ENCODE measurements at places on chromosomes 4 and X.

- no peak for DNase-seq
These were observed 917.0 kb upstream of the LCORL start for GRCh38 chr4:18938343-18939099.

GRCh38 chr4:6332042-6332668 is 62.5 kb downstream of the WFS1 start:
- DNase-seq = no peak

DNA sequence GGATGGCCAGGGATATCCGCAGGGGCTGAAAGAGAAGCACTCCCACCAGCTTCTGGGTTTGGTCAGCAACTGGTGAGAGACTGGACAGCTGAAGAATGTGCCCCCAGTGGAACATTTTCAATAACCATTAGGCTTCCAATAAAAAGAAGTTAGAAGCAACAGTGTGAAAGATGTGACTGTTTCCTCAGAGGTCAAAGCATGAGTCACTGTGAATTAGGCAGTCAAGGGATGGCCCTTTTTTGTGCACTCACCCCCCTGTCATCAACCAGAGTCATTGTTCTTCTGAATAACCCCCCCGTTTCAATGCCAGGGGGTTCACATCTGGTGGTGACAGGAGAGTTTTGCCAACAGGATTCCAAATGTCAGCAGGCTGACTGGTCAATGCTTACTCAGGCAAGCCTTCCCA is 74.6 kb upstream of the SH3RF1 start:
- peak; percentile 1 for DNase-seq

- DNase-seq = no peak
These were observed 122.5 kb upstream of the VCX start for GRCh38 chrX:7720519-7720918.

DNA sequence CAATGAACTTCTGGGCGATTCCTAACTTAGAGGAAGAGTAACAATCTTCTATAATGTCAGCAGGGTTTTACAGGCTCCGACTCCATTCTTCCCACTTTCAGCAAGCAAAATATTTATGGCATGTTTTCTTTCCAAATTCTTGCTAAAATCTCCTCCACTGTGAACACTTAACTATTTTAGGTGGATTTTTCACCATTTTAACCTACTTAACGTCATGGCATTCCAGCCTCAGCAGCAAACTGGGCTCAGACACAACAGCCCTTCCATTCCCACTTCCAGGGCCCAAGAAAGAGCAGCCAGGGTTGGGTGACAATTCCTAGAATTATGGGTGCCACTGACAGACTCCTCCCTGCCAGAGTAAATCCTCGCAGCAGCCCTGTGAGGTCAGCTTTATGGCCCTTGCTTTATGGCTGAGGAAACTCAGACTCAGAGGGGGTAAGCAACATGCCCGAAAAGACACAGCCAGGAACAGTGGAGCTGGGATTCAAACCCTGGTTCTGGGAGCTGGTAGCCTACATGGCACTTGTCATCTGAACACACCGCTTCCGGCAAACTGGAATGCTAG is 112.8 kb upstream of the MAP3K15 start:
- no peak for DNase-seq

DNA sequence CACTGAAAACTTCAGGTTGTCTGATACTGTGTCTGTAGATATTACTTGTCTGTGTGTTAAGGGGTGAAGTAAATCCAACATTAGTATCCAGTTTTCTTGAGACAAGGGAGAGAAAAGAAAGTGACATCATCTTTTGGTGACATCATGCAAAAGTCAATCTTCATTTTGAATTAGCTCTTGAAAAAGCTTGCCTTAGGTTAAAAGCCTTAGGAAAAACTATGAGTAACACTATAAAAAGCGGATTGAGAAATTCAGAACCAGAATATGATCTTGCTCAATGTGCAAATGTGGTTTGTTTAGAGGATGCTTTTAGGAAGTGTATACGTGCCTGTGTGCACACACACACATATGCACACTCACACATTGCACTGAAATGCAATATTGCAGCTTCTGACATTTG is 345.8 kb upstream of the CASK start:
- DNase-seq = no peak

GRCh38 chr4:90786602-90787001 is 659.4 kb downstream of the CCSER1 start:
- no peak for DNase-seq

DNA sequence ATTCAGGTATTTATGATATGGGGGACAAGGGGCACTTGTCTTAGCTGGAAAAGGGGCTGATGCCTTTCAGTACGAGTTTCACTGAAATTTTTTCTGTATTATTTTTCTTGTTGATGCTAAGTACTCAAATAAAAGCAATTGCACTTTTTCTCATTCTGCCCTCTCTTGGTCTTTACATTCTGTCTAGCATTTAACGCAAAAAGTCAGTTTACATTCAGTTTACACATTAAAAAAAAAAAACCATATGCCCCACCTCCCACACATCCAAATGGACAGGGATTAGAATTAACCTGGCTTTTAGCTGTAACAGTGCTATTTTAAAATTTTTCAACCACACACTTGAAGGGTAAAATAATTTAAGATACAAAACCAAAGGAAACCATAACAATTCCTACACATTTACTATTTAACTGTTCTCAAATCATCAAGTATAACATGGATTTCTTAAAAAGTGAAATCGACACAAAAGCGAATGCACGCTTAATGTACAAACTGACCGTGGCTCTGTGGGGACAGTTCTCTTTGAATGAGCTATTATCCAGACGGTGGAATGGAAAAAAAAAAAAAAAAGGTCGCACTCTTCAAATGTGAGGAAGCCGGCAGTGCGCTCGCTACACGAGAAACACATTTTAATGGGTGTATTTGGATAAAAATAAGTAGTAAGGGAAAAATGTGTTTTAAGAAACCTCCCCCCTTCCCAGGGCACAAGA is 1.4 kb downstream of the AMMECR1 start:
- no peak for DNase-seq

Measured in GOT3 (cell line).